ENCODE measurements at places on chromosomes 5 and 9. TPM values are rescaled to one million over a fixed set of nuclear protein-coding genes. Genes with fewer than 3 reads are reported as not detected.

NKD2 gene
- total RNA-seq, result 1.7 TPM

S100Z gene
- total RNA-seq, result not detected

CTNNAL1 gene
- 20.3 TPM for total RNA-seq

ACTBL2 gene
- 1.5 TPM for total RNA-seq

LMAN2 gene
- total RNA-seq, result 308 TPM

KIAA1958 gene
- 7.1 TPM for total RNA-seq

CCNI2 gene
- total RNA-seq, result 1.6 TPM

TARS1 gene
- 320 TPM for total RNA-seq

All from kidney epithelial cell (primary cell).